Psoas muscle (tissue), 8 donors: ENCODE measurements at places on chromosomes 5 and 9. TPM values are rescaled to one million over a fixed set of nuclear protein-coding genes. Genes with fewer than 3 reads are reported as not detected.

- H3K4me1 ChIP-seq = no peaks in the 10 kb centered on the region
- H3K27me3 ChIP-seq = no peaks in the 10 kb centered on the region
- peaks cover 19% of the 10 kb centered on the region for H3K36me3 ChIP-seq
- no peak overlapping the region for H3K27ac ChIP-seq
Observed at GRCh38 chr9:6897898-6898302, 140.1 kb downstream of the KDM4C start.

The TNFSF8 gene
- polyA plus RNA-seq = 0.16 TPM

The IFNE gene
- polyA plus RNA-seq = not detected

The NME5 gene
- polyA plus RNA-seq = 0.32 TPM

The SPATA24 gene
- 18.3 TPM for polyA plus RNA-seq

The SHISAL2B gene
- polyA plus RNA-seq = not detected

DNA sequence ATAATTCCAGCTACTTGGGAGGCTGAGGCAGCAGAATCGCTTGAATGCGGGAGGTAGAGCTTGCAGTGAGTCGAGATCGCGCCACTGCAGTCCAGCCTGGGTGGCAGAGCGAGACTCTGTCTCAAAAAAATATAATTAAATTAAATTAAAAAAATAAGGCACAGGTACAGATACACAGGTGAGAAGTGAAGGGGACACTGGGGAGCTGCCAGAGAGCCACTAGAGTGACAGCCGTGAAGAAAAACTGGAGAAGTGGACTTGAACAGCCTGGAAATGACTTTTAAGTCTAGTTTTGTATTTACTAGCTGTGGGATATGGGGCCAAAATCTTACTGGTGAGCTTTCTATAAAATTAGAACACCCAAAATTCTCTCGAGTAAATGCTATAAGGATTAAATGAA, 15.1 kb downstream of the EPB41L4B start:
- no peaks in the 10 kb centered on the region for H3K4me1 ChIP-seq
- DNase-seq = no peak
- no peak overlapping the region for H3K4me3 ChIP-seq
- H3K36me3 ChIP-seq = no peaks in the 10 kb centered on the region
- H3K27ac ChIP-seq = no peak overlapping the region

GRCh38 chr5:22590677-22591268, 262.4 kb downstream of the CDH12 start:
- H3K4me3 ChIP-seq = no peak overlapping the region
- H3K27ac ChIP-seq = no peak overlapping the region
- H3K4me1 ChIP-seq = no peaks in the 10 kb centered on the region
- no peaks in the 10 kb centered on the region for H3K27me3 ChIP-seq
- no peaks in the 10 kb centered on the region for H3K36me3 ChIP-seq

DNA sequence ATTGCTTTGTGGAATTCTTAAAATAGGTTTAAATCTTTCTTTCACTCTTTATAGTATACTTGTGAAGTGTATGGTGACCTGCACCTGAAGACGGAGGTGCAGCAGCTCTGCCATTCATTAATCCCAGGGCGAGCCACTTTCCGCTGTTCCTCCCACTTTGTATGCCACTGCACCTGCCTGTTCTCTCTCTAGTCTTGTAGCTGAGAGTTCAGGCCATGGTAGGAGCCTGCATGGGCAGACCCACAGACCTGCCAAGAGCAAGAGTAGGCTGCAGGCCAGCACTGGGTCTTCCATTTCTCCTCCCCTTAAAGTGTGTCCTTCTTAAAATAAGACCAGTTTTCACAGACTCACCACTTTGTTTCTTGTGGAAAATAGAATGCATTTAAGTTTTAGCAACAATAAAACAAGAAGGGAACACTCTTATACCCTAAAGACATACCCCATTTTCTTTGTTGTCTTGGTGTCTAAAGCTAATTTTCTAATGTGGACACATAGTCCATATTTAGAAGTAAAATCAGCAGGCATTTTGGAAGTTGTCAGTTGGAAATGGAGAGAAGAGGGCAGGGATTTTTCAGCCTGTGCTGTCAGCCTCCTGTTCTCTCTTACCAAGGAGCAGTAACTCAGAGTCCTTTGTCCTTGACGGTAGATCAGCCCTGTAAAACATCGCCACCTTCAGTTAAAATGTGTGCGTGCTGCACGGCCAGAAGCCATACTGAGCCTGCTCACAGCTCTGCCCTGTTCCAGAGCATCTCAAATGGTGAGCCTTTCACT, 103.2 kb downstream of the SNCAIP start:
- DNase-seq = peak; percentile 20
- no peaks in the 10 kb centered on the region for H3K27me3 ChIP-seq
- H3K4me1 ChIP-seq = no peaks in the 10 kb centered on the region
- no peaks in the 10 kb centered on the region for H3K36me3 ChIP-seq
- no peak overlapping the region for H3K27ac ChIP-seq
- H3K4me3 ChIP-seq = no peak overlapping the region

The GNA14 gene
- 0.36 TPM for polyA plus RNA-seq

GRCh38 chr9:111630182-111630963, 761 bp upstream of the DNAJC25 start:
- peak overlapping the region; percentile 82 for H3K4me3 ChIP-seq
- H3K27ac ChIP-seq = peak overlapping the region; percentile 89
- no peak for DNase-seq
- H3K4me1 ChIP-seq = peaks cover 12% of the 10 kb centered on the region
